WTC11 (cell line): ENCODE measurements at places on chromosomes 6 and 20. TPM values are rescaled to one million over a fixed set of nuclear protein-coding genes. Genes with fewer than 3 reads are reported as not detected.

The GABRR1 gene
- 0.23 to 0.30 TPM (median 0.24 TPM) in 3 replicates for total RNA-seq

The PAX1 gene
- total RNA-seq, result not detected in 3 replicates

DNA sequence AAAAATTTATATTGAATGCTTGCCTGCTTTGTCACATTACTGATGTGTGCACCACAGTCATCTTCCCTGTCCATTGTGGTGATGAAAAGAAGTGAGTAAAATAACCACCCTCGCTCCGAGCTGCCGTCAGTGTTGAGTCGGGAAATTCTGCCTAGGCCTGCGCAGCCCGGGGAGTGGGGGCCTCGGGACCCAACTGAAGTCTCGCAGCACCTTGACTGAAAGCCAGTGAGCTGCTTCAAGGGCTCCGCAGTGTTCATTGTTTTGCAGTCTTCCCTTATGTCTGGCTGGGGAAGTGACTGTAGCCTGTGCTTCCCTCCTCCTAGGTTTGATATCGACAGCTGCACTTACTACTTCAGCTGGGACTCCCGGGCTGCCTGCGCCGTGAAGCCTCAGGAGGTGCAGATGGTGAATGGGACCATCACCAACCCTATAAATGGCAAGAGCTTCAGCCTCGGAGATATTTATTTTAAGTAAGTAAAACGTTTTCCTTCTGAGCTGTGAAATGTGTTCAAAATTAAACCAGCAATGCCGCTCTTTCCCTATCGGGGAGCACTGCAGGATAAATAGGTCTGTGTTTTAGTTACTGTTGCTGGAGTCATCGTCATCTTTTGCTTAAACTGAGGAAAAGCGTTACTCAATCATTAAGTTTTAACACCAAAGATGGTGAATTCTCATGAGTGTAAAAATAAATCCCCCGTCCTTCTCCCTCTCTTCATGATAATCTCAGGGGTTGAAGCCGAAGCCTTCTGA lies 32.7 kb upstream of the SLC22A1 start:
- no peak for DNase-seq
- peaks cover 76% of the 10 kb centered on the region for H3K36me3 ChIP-seq
- H3K4me3 ChIP-seq, result no peak overlapping the region
- H3K27me3 ChIP-seq, result no peaks in the 10 kb centered on the region

DNA sequence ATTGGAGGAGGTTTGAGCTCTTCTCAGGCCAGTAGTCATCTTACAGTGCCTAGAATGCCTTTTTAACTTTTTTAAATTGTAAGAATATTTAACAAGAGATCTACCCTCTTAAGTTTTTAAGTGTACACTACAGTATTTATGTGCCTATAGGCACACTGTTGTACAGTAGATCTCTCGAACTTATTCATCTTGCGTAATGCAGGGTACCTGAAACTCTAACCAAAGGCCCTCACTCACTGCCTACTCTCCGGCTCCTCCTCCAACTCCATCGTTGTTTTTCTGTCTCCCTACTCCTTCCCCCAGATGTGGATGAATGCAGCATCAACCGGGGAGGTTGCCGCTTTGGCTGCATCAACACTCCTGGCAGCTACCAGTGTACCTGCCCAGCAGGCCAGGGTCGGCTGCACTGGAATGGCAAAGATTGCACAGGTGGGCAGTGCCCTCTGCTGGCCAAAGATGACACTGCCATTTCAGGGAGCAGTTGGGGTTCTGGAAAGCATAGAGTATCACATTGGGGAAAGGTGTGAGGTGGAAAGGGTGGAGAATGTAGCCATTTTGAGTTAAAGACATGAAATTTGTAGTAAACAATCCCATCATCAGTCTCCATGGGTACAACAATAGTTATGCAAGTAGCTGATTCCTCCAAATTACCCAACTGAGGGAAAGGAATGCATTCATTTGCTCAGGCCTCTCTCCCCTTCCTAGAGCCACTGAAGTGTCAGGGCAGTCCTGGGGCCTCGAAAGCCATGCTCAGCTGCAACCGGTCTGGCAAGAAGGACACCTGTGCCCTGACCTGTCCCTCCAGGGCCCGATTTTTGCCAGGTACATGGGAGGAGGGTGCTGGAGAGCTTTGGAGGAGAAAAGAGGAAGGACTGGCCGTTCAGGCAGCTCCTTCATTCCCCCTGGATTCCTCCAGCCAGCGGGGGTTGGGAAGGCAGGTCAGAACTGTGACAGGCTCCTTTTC lies 18.4 kb upstream of the ZNF76 start:
- peaks cover 52% of the 10 kb centered on the region for H3K4me1 ChIP-seq
- H3K36me3 ChIP-seq, result peaks cover 2% of the 10 kb centered on the region; the same call in 1 of the 2 replicates
- no peak overlapping the region for H3K27ac ChIP-seq
- DNase-seq, result peak; percentile 95
- H3K27me3 ChIP-seq, result peaks cover 48% of the 10 kb centered on the region

- peak within 1 kb of the TSS; percentile 78 for H3K4me3 ChIP-seq
- DNase-seq, result peak; percentile 89
- peaks cover 23% of the 10 kb centered on the region for H3K27me3 ChIP-seq
- peak within 1 kb of the TSS; percentile 88 for H3K27ac ChIP-seq
- no peaks in the 10 kb centered on the region for H3K36me3 ChIP-seq
Measured at GRCh38 chr6:35496841-35497570, at the start of gene TEAD3. TSS of gene TEAD3 (minus strand) at chr6:35497079.

DNA sequence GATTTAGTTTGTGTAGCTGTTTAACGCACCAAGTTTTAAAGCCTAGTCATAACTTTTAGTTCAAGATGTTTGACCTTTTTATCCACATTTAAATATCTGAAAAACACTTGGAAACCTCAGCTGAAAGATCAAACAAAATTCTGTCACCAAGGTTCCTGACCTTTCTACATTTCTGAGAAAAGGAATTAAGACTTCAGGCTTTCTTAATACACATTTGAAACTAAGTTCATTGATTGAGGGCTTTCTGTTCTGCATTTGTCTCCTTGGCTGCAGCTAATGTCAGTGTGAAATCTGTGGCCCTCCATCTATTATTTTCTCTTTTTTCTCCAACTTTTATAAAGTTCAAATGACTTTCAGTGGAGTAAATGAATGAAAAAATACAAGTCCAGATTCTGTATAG lies 22.7 kb upstream of the FBXL4 start:
- no peak overlapping the region for H3K27ac ChIP-seq
- H3K4me3 ChIP-seq, result no peak overlapping the region
- no peaks in the 10 kb centered on the region for H3K27me3 ChIP-seq
- H3K36me3 ChIP-seq, result no peaks in the 10 kb centered on the region; the same call in 1 of the 2 replicates

GRCh38 chr20:35290186-35290886 lies 1.9 kb downstream of the FAM83C start:
- H3K36me3 ChIP-seq, result no peaks in the 10 kb centered on the region
- H3K27me3 ChIP-seq, result no peaks in the 10 kb centered on the region; the same call in none of the 2 replicates
- DNase-seq, result no peak
- H3K4me1 ChIP-seq, result peaks cover 6% of the 10 kb centered on the region

GRCh38 chr20:7031222-7031621 lies 263.7 kb downstream of the BMP2 start:
- no peaks in the 10 kb centered on the region for H3K4me1 ChIP-seq
- no peak overlapping the region for H3K4me3 ChIP-seq
- no peaks in the 10 kb centered on the region for H3K27me3 ChIP-seq
- no peak for DNase-seq
- H3K36me3 ChIP-seq, result no peaks in the 10 kb centered on the region

The TNFRSF6B gene
- not detected in 3 replicates for total RNA-seq

- peaks cover under 1% of the 10 kb centered on the region for H3K27me3 ChIP-seq
- peak; percentile 33 for DNase-seq
- no peak overlapping the region for H3K27ac ChIP-seq
- no peak overlapping the region for H3K4me3 ChIP-seq
- no peaks in the 10 kb centered on the region for H3K36me3 ChIP-seq
- H3K4me1 ChIP-seq, result peaks cover 10% of the 10 kb centered on the region
Measured at GRCh38 chr20:25071734-25072133, 10.2 kb downstream of the VSX1 start.

DNA sequence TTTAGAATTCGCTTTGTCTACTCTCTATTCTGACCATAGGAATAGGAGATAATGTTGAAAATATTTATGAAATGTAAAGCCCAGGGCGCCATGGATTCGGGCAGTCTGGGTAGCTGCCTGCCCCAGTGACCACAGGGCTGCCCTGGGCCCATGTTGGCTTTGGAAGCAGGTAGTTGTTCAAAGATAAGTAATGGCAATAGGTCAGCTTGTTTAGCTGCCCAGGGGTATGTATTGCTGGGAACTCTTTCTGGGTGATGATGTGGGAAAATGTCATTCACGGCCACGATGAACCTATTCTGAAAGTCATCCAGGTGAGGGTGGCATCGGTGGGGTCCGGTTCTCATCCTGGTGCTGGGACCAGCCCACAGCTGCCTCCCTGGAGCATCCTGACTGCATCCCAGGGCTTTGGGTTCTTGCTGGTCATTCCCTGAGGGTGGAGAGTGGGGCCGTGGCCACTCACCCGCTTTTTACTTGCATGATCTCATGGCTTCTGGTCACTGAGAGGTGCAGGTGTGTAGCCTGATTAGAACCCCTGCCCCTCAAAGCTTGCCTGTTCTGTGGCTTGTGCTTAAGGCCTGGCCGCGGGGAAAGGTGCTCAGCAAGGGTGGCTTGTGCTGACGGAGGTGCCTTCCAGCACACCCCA lies 102.8 kb downstream of the ERMARD start:
- no peak for DNase-seq
- no peaks in the 10 kb centered on the region for H3K27me3 ChIP-seq
- no peak overlapping the region for H3K4me3 ChIP-seq
- H3K36me3 ChIP-seq, result peaks cover 18% of the 10 kb centered on the region
- peaks cover 9% of the 10 kb centered on the region for H3K4me1 ChIP-seq
- no peak overlapping the region for H3K27ac ChIP-seq

DNA sequence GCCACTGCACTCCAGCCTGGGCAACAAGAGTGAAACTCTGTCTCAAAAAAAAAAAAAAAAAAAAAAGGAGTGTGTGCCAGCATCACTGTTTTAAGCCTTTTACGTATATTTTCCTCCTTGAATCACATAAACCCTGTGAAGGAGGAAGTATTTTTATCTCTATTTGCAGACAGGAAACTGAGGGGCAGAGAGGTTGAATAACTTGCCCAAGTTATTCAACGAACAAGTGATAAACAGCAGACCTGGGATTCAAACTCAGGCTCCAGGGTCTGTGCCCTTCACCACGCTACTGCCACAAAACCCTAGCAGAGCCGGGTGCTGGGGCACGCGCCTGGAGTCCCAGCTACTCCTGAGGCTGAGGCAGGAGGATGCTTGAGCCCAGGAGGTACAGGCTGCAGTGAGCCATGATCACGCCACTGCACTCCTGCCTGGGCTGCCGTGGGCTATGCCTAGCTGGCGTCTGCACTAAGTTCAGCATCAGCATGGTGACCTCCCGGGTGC lies 9.4 kb upstream of the AVP start:
- peaks cover 2% of the 10 kb centered on the region for H3K4me1 ChIP-seq
- H3K4me3 ChIP-seq, result no peak overlapping the region
- no peak overlapping the region for H3K27ac ChIP-seq
- peaks cover 32% of the 10 kb centered on the region for H3K27me3 ChIP-seq

DNA sequence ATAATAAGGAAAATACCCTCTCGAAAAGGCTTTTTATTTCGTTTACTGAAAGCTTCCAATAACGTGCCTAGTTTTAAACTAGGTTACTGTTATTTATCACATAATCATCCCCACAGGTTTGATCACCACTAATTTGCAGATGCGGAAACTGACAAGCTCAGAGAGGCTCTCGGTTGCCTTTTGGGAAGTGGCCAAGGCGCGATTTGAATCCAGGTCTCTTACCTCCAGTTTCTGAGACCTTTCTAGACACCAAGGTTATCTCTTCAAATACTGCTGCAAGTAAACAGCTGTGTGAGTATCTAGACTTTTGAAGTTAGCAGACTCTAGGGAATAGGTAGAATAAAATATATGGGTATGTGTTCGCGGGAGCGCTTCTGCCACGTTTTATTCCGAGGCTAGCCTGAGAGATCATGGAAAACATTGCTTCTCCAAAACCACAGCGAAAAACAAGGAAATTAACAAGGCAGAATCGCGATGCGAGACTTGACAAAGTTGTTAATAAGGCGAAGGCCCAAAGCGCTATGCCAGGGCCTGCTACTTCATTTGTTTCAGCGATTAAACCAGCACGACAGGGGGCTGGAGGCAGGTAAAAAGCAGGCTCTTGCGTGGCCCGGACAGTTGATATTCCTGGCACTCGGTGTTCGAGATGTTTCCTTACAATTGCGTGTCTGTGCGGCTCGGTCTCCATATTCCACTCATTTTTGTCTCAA lies 1.8 kb upstream of the JARID2 start:
- peak overlapping the region; percentile 95 for H3K27ac ChIP-seq
- peak; percentile 45 for DNase-seq
- H3K4me3 ChIP-seq, result peak overlapping the region; percentile 86
